ENCODE measurements at places on chromosomes 12 and 14. TPM values are rescaled to one million over a fixed set of nuclear protein-coding genes. Genes with fewer than 3 reads are reported as not detected.

SALL2 gene
- total RNA-seq: 2.6 TPM

FCF1 gene
- total RNA-seq: 34.9 TPM

IGF1 gene
- total RNA-seq: not detected

MDGA2 gene
- not detected for total RNA-seq

CEP170B gene
- total RNA-seq: 35.4 TPM

ENDOU gene
- total RNA-seq: 3.4 TPM

LRRC10 gene
- total RNA-seq: not detected

Data from airway epithelial cell (primary cell).